Stimulated activated CD8-positive, alpha-beta memory T cell treated with anti-CD3 and anti-CD28 coated beads, Interleukin-7, amount 100 ng/mL, for 1 hour (primary cell): ENCODE measurements at places on chromosomes 4 and X.

DNA sequence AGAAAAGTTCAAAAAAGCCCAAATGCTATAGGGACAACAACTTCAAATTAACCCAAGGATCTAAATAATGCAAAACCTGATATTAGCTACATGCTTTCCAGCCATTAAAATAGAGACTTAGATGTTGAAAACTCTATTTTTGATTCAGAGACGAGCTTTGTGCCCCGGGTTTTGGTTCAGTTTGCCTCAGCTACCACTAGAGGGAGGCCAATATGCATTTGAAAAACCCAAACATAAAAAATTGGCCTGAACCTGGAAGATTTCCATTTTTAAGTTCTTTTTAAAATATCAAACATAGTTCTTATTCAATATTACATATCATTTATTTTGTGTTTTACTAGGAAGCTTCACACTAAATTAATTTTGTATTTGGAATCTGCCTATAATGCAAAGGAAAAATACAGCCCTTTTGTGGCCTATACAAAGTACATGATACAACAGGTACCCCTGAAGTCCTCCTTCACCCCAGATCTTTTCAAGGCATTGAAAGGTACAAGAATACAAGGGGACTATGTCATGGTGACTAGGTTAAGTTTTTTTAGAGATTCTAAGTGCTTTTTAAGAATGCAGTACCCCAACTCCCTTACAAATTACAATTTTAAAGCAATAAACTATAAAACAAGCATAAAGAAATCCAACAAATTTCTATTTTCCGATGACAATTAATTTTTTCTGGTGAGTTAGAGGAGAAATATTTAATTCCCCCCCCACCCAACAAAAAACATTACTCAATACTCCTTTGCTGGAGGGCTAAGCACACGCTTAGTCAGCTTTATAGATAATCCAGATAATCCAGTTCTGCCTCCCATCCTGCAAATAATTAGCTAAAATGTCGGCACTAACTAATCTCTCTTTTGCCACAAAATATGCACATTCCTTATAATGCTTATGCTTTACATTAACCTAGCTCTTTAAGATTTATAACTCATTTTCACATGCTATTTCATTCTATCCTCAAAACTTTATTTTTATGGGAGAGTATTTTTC lies 97.7 kb upstream of the PTPN13 start:
- no peak for DNase-seq

DNA sequence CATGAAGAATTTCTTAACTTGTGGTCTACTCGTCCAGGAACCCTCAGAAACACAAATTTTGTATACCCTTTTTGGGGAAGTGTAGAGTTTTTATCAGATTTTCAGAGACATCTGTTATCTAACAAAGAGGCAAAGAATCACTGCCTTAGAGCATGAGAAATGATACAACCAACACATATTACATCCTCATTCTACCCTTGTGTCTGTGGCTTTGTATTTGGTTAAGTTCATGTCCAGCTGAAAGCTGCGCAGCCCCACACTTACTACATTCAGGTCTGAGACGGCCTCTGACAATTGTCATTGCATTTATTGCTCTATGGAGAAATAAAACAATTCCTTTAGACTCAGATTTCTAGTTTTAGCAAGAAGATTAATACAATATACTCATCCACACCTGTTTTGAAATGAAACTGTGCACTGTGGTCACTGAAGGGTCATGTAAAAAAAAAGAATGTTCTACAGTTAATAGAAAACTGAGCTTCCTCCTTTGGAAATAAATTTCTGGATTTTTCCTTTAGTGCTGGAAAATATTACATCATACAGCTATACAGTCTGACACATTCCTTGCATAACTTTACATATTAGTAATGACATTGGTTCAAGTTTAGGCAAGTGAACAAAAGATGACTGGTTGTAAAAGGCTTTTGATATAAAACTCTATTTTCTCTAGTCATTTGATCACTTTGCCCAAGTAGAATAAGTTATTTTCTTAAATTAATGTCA lies 39.8 kb downstream of the GLRB start:
- no peak for DNase-seq

DNA sequence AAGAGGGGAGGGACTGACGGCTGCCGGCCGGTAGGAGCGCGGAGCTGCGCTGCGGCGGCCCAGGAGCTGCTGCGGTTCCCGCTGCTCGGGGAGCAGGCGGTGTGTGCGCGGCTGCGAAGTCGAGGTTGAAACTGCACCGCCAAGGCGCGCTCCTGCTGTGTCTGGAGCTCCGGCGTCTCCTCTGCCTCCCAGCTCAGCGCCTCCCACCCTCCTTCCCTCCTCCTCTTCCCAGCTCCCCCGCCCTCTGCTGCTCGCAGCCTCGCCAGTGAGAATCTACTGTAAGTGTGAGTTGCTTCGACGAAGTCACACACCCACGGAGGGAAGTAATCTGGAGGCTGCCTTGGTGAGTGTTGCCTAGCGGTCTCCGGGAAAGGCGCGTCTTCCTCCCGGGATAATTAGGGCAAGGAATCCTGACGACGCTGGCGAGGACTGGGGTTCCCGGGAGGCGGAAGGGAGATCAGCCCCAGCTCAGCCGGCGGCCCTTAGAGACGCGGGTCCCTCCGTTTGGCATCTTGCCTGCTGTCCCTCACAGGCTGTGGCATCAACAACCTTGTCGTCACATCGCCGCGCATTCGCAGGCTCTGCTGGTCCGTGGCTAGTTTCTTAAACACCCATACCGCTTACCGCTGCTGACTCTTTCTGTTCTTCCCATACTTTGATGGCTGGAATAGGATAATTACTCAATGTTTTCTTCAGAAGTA lies at the start of gene EPHA5:
TSS of gene EPHA5 (minus strand) at position 159 of the 701 bp plus-strand sequence. CDS start 747 bp downstream, outside the sequence.
- no peak for DNase-seq

- DNase-seq: no peak
Observed at GRCh38 chr4:3168029-3168428, 80.9 kb upstream of the MSANTD1 start.

GRCh38 chrX:57587607-57588006 lies 4.2 kb upstream of the ZXDB start:
- DNase-seq: no peak

- DNase-seq: peak; percentile 29
Observed at GRCh38 chrX:112840382-112841113, at the start of gene AMOT. TSS of gene AMOT (minus strand) at chrX:112840831. CDS start at chrX:112823126, 17,705 bp downstream.

- no peak for DNase-seq
Observed at GRCh38 chr4:25361253-25361652, 15.8 kb upstream of the ANAPC4 start.

- DNase-seq: peak; percentile 29
Observed at GRCh38 chr4:3880615-3881120, 114.5 kb downstream of the ADRA2C start.

DNA sequence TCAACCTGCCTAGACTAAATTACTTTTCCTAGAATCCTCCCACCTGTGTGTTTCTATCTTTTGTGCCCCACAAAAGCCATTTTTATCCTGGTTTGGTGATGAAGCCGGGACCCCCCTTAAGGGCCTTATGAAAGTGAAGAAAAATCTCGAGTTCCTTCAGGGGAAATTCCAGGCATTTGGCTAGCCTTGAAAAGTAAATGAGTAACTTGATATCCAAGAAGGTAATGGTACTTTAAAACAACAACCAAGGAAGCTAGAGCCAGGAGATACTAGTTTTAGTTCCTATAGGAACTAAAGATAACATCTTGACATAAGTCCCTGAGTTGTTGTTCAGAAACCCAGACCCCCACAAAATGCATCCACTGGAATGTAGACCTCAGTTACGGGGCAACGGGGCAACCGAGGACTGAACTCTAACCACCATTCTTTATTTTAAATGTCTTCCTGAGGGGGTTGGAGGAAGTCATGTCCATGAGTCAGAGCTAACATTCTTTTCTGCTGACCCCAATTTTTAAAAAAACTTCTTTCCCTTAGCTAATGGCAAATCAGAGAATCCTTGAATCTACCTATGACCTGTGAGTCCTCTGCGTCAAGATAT lies 73.9 kb downstream of the VCX3A start:
- no peak for DNase-seq

DNA sequence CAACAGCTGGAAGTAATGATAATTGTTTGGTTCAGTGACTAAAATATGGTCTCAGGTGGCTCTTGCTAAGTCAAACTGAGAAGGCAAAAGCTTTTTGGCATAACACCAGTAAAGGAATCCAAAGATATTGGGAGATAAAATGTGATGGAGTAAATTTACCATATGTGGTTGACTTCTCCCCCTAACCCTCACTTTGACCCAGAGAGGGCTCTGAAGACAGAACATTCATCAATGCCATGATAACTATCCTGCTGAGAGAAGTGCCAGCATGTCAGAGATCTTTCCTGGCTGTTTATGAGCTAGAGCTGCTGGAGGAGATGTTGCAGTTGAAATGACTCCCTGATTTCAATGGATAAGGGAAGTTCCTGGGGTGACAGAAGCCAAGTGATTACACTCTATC lies 213.4 kb downstream of the SPCS3 start:
- DNase-seq: no peak

- DNase-seq: no peak
Observed at GRCh38 chr4:2247128-2248043, 5.5 kb upstream of the HAUS3 start.

- DNase-seq: no peak
Observed at GRCh38 chrX:23759821-23760220, 16.7 kb upstream of the ACOT9 start.

DNA sequence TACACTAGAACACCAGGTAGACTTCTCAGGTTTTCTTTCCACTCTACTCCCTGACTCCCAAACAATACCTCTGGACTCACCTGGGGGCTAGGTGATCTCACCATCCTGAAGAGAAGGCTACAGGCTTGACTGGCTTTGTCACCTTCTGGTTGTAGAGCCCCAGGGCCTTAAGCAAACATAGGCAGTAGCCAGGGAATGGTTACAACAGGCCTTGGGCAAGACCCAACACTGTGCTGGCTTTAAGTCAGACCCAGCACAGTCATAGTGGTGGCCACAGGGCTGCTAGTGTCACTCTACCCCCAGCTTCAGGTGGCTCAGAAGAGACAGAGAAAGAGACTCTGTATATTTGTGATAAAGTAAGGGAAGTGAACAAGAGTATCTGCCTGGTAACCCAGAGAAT lies 118.1 kb upstream of the EMCN start:
- DNase-seq: no peak
